ENCODE measurements at places on chromosomes 12 and 14.
A peak's percentile ranks its signal among the peaks of the same experiment; 100 is the strongest.

DNA sequence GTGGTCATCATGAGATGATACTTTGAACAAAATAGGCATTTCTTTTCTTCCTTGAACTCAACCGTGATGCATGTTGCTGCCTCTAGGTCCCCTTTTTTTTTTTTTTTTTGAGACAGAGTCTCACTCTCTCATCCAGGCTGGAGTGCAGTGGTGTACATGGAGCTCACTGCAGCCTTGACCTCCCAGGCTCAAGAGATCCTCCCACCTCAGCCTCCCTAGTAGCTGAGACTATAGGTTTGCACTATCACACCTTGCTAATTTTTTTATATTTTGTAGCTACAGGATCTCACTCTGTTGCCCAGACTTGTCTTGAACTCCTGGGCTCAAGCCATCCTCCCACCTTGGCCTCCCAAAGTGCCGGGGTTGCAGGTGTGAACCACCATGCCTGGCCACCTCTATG lies 20.6 kb downstream of the DIP2B start:
- DNase-seq, result no peak

- no peak for DNase-seq
Measured at GRCh38 chr14:25056688-25057078, 6.7 kb upstream of the STXBP6 start.

GRCh38 chr12:53551889-53552291 lies 44.6 kb upstream of the NPFF start:
- no peak for DNase-seq

DNA sequence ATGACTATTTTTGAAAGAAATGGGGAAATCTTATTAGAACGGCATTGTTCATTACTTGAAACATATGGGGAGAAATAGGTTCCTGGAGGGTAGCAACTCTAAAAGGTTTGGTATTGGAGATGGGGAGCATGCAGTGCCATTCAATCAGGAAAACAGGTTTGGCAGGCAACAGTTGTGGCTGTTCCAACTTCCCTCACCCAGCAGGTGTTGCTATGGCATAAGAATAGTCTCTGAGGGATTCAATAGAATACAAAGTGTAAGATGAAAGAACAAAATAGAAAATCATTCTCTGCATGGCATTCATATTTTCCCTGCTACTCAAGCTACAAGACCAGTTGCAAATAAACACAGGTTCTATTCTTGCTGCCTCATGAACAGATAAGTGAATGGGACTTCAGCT lies 393.3 kb upstream of the RPL10L start:
- DNase-seq, result no peak

DNA sequence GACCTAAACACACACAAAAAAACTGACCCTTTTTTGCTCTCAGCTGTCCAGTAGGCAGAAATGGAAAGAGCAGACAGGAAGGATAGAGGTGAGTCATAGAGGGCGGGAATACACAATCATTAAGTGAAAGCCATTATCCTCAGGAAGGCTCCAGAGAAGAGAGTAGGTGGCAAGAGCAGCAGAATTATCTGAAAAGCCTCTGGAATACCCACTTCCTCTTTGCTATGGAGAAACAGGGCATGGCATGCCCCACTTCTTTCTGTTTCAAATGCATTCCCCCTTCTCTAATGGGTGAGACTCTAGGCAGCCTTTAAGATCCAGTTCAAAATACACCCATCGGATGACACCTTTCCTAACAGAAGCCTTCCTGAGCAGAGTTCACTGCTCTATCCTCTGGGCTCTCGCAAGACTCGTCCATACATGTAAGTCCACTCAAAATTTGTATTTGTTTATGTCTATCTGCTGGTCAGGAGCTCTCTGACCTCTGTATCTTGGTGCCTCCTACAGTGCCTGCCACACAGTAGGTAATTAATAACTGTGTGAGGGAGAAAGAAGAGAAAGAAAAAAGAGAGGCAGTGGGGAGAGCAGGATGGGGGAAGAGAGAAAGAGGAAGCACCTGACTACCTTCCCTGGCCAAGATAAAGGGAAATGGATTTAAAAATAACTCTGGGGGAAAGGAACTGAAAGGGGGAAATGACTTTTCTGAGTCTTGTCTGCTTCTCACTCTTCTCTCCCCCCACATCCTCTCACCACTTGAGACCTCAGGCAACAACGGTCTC lies 8.5 kb downstream of the KLHL33 start:
- DNase-seq, result peak; percentile 97

DNA sequence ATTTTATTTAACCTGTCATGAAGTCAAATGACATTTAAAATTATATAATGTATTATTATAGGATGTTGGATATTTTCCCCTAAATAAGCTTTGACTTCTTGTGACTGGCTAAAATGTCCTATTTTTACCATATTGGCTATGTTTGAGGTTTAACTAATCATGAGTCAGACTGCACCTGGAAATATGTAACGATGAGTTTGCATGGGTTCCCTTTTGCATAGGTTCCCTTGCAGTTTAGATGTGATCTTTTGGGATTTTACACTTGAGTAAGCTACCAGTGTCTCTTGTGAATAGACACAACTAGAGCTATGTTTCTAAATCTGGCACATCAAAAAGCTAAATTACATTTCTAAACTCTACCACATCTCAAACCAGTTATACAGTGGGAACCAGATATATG lies 5.2 kb downstream of the PDZRN4 start:
- DNase-seq, result no peak

DNA sequence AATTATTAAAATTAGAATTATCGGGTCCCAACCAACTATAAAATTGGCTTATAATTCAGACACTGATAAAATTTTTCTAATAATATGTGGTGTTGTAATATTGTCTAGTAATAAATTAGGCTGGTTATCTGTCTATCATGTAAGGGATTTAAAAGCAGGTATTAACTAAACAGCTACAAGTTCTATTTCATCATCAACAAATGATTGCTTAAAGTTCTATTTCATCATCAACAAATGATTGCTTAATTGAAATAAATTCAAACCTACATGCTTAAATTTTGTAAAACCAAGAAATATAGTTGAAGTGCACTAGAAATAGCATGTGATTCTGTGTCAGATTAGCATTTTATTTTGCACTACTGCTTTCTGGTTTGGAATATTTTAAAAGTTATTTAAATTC lies 34.1 kb downstream of the SLCO1A2 start:
- no peak for DNase-seq
